ENCODE measurements at places on chromosomes 1 and 21.

DNA sequence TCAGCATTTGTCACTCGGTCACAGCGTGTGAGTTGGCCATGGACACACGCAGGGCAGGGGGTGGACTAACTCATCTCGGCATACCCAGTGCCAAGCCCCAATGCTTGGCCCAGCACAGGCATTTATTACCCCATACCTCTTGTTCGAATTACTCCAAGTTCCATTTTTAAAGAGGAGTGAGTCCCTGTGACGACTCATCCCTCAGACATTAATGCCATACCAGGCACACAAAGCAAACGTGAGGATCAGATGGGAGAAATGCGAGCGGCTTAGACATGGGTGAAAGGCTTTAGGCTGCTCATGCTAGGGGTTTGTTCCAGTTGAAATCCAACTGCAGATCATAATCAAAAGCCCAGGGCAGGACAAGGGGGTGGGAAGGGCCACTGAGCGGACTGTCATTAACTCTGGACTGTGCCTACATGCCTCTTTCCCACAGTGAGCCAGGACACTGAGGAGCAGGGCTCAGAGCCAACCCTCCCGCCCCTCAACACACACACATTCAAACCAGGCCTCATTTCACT lies 118.5 kb upstream of the NGF start:
- no peak for DNase-seq

- no peak for DNase-seq
Measured at GRCh38 chr1:118826669-118827068, 161.5 kb downstream of the TBX15 start.

DNA sequence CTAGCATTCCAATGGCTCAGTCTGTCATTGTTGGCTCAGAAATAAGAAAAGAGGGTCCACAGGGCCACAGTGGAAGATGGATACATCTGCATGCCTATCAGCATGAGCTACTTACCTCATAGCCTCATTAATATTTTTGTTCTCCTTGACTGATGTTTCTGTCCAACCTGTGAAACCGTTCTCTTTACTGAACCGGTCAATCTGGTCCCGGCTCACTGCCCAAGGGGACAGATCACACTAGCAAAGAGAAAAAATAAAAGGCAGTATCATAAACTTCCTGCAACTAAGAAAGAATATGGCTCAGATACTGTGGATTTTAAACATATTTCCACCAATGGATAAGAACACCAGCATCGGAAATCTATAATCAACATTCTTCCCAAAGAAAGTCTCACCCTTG lies 4.7 kb downstream of the RAB29 start:
- no peak for DNase-seq

DNA sequence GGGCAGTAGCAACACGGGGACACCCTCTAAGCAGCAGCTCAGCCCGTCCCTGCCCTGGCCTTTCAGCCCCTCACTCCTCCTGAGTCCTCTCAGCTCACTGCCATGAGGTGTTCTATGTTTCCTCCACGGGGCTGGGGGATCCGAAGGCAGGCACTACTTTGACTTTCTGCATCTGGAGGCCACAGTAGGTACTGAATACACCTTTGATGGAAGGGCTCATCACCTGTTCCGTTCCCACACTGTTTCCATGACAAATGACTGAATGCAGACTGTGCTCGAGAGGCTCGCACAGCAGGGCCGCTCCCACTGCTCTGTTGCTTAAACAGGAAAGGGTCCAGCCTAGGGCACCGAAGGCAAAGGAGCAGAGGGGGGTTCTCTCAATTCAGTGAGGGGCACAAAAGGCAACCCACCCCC lies 77.6 kb upstream of the DNAH14 start:
- no peak for DNase-seq

GRCh38 chr1:183734543-183735036 lies 70.3 kb upstream of the RGL1 start:
- peak; percentile 48 for DNase-seq

DNA sequence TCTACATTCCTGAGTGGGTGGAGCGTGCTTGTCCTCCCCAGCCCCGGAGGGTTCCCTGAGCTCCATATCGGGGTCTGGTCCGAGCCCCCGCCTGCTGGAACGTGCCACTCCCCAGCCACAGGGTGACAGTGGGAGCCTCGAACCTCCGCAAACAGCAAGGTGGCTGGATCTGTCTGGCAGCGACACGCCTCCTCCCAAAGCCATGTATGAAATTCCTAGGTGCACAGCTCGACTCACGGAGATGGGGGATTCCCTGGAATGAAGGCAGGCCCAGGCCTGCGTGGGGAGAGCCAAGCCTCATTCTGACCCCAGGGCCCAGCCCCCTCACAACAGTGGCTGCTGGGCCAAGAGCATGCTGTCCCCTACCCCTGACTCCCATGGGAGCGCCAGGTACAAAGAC lies 32.9 kb downstream of the TP73 start:
- DNase-seq = no peak

DNA sequence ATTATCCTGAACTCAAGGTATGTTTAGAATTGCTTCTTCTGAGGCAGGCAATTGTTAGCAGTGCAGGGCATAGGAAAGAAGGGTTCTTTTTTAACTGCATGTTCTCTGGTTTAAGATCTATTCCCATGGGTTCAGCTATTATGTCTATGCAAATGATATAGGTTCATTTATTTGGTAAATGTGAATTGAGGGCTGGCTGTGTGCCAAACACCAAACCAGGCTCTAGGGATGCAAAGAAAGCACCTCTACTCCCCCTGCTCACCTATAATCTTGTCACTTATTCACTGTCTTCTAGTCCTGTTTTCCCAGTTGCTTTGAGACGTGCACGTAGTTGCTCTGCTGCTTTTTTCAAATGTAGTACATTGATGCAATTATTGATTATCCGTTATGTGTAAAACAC lies 691 bp upstream of the KIFAP3 start:
- DNase-seq = no peak

- no peak for DNase-seq
Measured at GRCh38 chr1:3943123-3943431, 43.0 kb upstream of the C1orf174 start.

- no peak for DNase-seq
Measured at GRCh38 chr1:43914576-43915525, 18.8 kb upstream of the ARTN start.

- peak; percentile 84 for DNase-seq
Measured at GRCh38 chr1:26932531-26932930, 11.0 kb downstream of the NUDC start.

DNA sequence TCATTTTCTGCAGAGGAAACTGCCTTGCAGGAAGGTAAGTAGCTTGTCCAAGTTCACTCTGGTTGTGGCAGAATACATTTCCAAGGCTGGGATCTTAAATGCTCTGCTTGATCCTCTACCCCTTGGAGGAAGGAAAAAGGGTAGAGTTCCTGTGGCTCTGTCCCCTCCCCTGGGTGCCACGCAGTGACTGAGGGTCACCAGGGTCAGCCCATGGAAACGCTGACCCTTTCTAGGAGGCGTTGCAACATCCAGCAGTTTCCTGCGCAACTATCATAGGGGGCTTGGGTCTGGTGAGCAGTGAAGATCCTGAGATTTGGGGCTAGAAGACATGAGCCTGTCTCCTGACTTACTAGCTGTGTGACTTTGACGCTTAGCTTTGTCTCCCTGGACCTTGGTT lies 29.4 kb upstream of the EPS8L3 start:
- no peak for DNase-seq

GRCh38 chr1:20120796-20121195 lies 1.5 kb upstream of the PLA2G2D start:
- DNase-seq = no peak

DNA sequence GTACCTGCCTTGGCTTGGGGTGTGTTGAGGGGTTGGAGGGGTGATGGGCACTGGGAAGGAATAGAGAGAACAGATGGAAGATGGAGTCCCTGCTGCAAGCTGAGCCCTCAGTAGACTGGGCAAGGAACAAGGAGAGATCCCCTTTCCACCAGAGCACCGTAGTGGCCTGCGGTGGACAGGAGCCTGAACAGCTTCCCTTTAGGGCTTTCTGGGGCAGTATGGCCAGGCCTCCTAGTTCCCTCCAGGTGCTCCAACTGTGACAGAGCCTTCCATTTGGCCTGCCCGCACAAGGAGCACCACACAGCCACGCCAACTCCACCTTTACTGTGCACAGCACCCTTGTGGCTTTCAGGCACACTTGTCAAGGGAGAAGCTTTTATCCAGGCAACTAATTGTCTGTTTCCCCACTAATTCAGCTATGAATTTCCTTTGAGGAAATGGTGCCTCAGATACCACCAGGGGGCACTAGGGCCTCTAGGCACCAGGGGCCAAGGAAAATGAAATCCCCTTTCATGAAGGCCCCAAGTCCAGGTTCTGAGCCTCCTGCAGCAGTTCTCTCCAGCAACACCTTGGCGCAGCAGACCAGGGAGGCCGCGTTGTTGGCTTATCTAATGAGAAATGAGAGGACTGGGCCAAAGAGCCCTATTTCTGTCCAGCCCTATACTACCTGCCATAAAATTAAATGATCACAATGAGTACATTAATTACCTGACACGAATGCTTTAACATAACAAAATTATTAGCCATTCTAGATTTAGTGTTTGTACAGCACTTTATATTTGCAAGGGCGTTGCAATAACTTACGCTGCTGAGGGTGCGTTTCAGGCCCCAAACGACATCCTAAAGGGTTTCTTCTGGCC lies 23.1 kb upstream of the ERI3 start:
- DNase-seq = peak; percentile 67

- no peak for DNase-seq
Measured at GRCh38 chr1:189311915-189312314, 1165.7 kb downstream of the BRINP3 start.

DNA sequence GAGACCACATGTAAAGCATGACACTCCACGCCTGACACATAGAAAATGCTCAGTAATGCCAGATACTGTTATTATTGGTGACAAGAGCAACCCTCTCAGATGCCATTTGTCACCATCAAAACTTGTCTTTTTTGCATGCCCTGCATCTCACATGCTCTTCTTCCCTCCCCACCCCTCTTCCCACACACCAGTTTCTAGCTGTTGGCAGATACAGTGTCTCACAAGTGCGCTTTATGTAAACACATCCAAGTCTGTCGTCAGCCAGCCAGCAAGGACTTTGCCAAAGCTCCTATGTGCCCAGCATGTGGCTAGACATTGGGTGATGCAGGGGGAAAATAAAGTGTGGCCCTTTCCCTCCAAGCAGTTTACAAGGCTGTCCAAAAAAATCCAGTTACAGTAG lies 44.9 kb upstream of the EPHA8 start:
- DNase-seq = no peak

GRCh38 chr1:203127666-203128430 lies at the start of gene ADORA1:
TSS of gene ADORA1 (plus strand) at chr1:203127726. CDS start at chr1:203128842, 1,116 bp downstream.
- DNase-seq = peak; percentile 31

GRCh38 chr1:177287994-177288393 lies 117.2 kb downstream of the BRINP2 start:
- DNase-seq = no peak

GRCh38 chr1:205456383-205456867 lies 580 bp upstream of the BLACAT1 start:
- DNase-seq = no peak

GRCh38 chr21:36288651-36289243 lies 31.2 kb upstream of the MORC3 start:
- no peak for DNase-seq

DNA sequence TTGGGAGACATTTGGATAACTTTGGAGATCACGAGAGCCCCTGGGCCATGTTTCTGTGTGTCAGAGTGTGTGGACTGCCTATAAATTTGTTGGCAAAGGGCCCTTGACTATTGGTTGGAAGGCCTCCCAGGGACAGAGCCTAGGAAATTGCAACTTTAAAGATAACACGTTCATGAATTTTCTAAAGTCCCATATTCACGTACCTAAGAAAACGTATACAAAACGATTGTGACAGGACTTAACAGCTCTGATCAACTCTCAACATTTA lies 55.8 kb downstream of the DOP1B start:
- no peak for DNase-seq

DNA sequence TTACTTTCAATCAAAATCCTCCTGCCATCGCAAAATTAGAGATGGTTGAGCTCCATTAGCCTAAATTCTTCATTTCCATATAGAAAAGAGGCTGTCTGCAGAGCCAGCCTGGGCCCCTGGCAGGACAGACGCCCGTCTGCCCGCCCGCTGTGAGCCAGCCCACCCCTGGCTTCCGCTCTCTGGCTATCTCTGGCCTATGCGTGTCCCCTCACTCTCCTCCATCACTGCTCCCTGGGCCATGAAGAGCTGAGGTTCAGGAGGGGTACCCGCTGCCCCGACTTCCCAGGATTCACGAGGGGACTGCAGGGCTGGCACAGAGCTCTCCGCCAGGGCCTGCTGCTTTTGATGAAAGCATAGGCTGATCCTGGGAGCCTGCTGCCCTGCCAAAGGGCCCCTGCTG lies 117.6 kb downstream of the CASZ1 start:
- DNase-seq = no peak

DNA sequence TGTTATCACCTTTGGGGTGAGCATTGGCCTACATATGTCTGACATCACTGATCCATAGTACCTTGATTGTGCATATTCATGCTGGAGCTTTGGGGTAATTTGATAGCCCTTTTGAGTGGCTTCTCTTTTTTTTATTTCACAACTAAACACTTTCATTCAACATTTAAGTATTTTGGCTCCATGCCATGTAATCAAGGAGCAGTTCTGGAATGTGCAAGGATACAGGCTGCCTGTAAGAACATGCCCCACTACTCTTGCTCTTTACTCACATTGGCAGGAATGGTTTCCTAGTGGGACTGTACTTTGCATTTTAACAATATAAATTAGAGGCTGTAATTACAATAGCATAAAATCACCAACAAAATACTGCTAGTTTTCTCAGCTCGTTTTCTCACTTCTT lies 300.7 kb upstream of the SPAG17 start:
- DNase-seq = no peak

DNA sequence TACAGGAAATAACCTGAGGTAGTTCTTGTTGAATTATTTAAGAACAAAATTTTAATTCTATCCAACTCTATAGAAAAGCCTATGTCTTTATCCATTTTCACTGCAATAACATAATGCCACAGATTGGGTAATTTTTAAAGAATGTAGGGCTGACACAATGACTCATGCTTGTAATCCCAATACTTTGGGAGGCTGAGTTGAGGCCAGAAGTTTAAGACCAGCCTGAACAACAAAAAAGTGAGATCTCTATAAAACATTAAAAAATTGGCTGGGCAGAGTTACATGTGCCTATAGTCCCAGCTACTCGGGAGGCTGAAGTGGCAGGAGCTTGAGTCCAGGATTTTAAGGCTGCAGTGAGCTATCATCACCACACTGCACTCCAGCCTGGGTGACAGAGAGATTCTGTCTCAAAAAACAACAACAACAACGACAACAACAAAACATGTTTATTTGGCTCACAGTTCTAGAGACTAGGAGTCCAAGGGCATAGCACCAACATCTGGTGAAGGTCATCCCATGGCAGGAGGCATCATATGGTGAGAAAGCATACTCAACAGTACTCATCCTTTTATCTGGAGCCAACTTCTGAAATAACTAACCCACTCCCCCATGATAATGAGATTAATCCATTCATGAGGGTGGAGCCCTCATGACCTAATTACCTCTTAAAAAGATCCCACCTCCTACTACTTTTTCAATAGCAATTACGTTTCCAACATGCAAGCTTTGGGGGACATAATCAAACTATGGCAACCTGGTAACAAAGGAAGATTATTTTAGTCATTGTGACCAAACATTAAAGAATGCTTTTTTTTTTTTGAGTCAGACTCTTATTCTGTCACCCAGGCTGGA lies 59.6 kb downstream of the ABL2 start:
- peak; percentile 67 for DNase-seq
